ENCODE measurements at places on chromosomes 5 and 9. TPM values are rescaled to one million over a fixed set of nuclear protein-coding genes. Genes with fewer than 3 reads are reported as not detected.

The KIF24 gene
- 4.5 TPM for total RNA-seq

- H3K27ac ChIP-seq: no peak overlapping the region
- peaks cover 2% of the 10 kb centered on the region for H3K27me3 ChIP-seq
- H3K4me1 ChIP-seq: no peaks in the 10 kb centered on the region
- H3K36me3 ChIP-seq: no peaks in the 10 kb centered on the region
- H3K4me3 ChIP-seq: no peak overlapping the region
Observed at GRCh38 chr5:81963544-81963943, 8.3 kb upstream of the ATG10 start.

The ASS1 gene
- total RNA-seq: 2.0 TPM

- H3K36me3 ChIP-seq: peaks cover 40% of the 10 kb centered on the region
- DNase-seq: no peak
- H3K4me1 ChIP-seq: peaks cover 14% of the 10 kb centered on the region
- peak overlapping the region; percentile 83 for H3K4me3 ChIP-seq
- peak overlapping the region; percentile 91 for H3K27ac ChIP-seq
Observed at GRCh38 chr9:133348718-133349573, 928 bp downstream of the RPL7A start.

DNA sequence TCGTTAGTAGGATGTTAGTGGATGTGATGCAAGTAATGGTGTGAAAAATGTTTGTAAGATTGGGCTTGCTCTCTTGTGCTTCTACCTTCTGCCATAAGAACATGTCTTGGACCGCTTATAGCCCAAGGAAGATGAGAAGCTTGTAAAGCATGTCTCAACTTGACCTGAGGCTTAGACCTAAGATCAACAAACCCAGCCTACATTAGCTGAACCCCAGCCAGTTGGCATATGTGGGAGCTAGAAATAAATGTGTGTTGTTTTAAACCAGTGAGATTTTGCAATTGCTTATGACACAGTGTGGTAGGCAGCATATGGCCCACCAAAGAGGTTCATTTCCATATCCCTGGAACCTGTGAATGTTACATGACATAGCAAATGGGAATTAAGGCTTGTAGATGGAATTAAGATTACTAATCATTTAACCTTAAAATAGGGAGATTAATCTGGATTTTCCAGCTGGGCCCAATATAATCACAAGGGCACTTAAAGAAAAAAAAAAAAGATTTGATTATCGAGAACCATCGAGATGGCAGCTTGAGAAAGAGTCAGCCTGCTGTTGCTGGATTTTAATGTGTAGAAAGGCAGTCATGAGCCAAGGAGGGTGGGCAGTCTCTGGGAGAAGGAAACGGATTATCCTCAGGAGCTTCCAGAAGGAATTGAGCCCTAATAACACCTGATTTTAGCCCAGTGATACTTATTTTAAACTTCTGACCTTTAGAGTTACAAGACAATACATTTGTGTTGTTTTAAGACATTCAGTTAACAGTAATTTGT lies 27.3 kb upstream of the EDIL3 start:
- no peak for DNase-seq
- H3K27me3 ChIP-seq: no peaks in the 10 kb centered on the region
- no peaks in the 10 kb centered on the region for H3K4me1 ChIP-seq
- no peaks in the 10 kb centered on the region for H3K36me3 ChIP-seq
- H3K27ac ChIP-seq: no peak overlapping the region

- H3K36me3 ChIP-seq: no peaks in the 10 kb centered on the region
- no peak overlapping the region for H3K4me3 ChIP-seq
- no peak overlapping the region for H3K27ac ChIP-seq
- H3K27me3 ChIP-seq: no peaks in the 10 kb centered on the region
Observed at GRCh38 chr9:4327504-4328191, 27.8 kb upstream of the GLIS3 start.

GRCh38 chr9:6106711-6107339 lies 91.4 kb upstream of the RANBP6 start:
- no peaks in the 10 kb centered on the region for H3K36me3 ChIP-seq
- no peak overlapping the region for H3K27ac ChIP-seq
- DNase-seq: peak; percentile 44
- H3K4me1 ChIP-seq: peaks cover 9% of the 10 kb centered on the region
